ENCODE measurements at places on chromosomes 7 and 10. TPM values are rescaled to one million over a fixed set of nuclear protein-coding genes. Genes with fewer than 3 reads are reported as not detected.

- DNase-seq: no peak
- H3K27me3 ChIP-seq: no peaks in the 10 kb centered on the region
- no peak overlapping the region for H3K27ac ChIP-seq
- peaks cover 3% of the 10 kb centered on the region for H3K4me1 ChIP-seq
- peaks cover 21% of the 10 kb centered on the region for H3K36me3 ChIP-seq
Observed at GRCh38 chr10:114862456-114862855, 40.9 kb downstream of the FHIP2A start.

GRCh38 chr7:117210908-117211307 is 112.0 kb downstream of the WNT2 start:
- H3K4me1 ChIP-seq: no peaks in the 10 kb centered on the region
- no peak overlapping the region for H3K27ac ChIP-seq
- H3K27me3 ChIP-seq: no peaks in the 10 kb centered on the region
- DNase-seq: no peak
- H3K4me3 ChIP-seq: no peak overlapping the region
- peaks cover 6% of the 10 kb centered on the region for H3K36me3 ChIP-seq

- no peaks in the 10 kb centered on the region for H3K27me3 ChIP-seq
- no peaks in the 10 kb centered on the region for H3K4me1 ChIP-seq
- H3K27ac ChIP-seq: no peak overlapping the region
Observed at GRCh38 chr10:126062131-126063032, 166.0 kb downstream of the FANK1 start.

GRCh38 chr7:107993891-107994291 is 9.1 kb downstream of the LAMB1 start:
- H3K27me3 ChIP-seq: peaks cover 21% of the 10 kb centered on the region
- H3K4me3 ChIP-seq: no peak overlapping the region
- H3K27ac ChIP-seq: no peak overlapping the region
- H3K36me3 ChIP-seq: no peaks in the 10 kb centered on the region
- DNase-seq: no peak
- no peaks in the 10 kb centered on the region for H3K4me1 ChIP-seq

DNA sequence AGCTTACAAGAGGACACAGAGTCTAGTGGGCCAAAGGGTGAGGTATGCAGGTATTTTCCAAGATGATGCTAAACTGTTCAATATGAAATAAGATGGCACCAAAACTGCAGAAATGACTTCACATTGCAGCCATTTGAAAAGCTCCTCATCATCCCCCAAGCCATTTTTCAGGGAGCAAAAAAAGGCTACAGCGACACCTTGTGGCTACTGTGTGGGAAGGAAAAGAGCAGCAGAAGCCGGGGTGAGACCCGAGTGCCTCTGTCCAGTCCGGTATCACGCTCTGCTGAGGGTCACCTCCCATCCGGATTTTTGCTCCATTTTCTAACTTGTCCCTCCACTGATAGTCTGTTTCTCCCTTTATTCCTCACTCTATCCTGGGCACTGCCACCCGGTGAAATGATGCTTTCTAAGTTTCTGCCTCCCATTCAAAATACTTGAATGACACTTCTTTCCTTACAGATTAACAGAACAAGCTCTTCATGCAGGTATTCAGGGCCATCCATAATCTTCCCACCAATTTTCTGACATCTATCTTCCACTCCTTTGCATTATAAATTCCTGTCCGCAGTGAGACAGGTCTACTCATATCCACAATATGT is 220.2 kb downstream of the DGKI start:
- no peaks in the 10 kb centered on the region for H3K4me1 ChIP-seq
- DNase-seq: no peak
- no peak overlapping the region for H3K27ac ChIP-seq
- no peaks in the 10 kb centered on the region for H3K36me3 ChIP-seq

- H3K4me3 ChIP-seq: no peak overlapping the region
- DNase-seq: no peak
- H3K36me3 ChIP-seq: peaks cover 7% of the 10 kb centered on the region
- peaks cover 20% of the 10 kb centered on the region for H3K27me3 ChIP-seq
Observed at GRCh38 chr7:44333911-44334733, 8.7 kb upstream of the CAMK2B start.

GRCh38 chr7:81929386-81929785 is 159.5 kb upstream of the HGF start:
- no peaks in the 10 kb centered on the region for H3K27me3 ChIP-seq
- H3K4me3 ChIP-seq: no peak overlapping the region
- H3K36me3 ChIP-seq: no peaks in the 10 kb centered on the region
- no peak overlapping the region for H3K27ac ChIP-seq

GRCh38 chr10:77836299-77836820 is 90.2 kb downstream of the DLG5 start:
- no peaks in the 10 kb centered on the region for H3K27me3 ChIP-seq
- no peaks in the 10 kb centered on the region for H3K36me3 ChIP-seq
- H3K27ac ChIP-seq: peak overlapping the region; percentile 91

RELN gene
- total RNA-seq: not detected

OR6B1 gene
- total RNA-seq: not detected

PCBD1 gene
- 32.6 TPM for total RNA-seq

ENKUR gene
- not detected for total RNA-seq

Measured in natural killer cell treated with Interleukin-12 subunit alpha and Interleukin-12 subunit beta and Interleukin-15 and Interleukin-18, amount 100 ng/mL, for 72 hours (primary cell).